NCI-H1048 (cell line): ENCODE measurements at places on chromosomes 12 and 14.

DNA sequence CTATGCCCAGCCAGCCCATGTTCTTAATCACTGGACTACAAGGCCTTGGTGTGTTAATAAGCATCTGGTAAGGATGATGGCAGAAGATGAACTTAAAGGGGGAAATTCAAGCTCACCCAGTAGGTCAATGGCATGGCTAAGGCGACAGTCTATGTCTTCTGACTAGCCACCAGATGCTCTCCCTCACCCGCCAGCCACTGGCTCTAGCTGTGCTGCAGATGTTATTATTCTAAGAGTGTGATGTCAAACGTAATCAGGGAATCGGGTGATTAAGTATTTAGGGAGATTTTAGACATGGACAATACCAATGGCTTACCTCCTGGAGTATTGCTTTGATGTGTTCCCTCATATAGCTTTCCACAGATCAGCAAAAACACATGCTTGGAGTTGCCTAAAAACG is 39.2 kb upstream of the MAX start:
- DNase-seq, result no peak

DNA sequence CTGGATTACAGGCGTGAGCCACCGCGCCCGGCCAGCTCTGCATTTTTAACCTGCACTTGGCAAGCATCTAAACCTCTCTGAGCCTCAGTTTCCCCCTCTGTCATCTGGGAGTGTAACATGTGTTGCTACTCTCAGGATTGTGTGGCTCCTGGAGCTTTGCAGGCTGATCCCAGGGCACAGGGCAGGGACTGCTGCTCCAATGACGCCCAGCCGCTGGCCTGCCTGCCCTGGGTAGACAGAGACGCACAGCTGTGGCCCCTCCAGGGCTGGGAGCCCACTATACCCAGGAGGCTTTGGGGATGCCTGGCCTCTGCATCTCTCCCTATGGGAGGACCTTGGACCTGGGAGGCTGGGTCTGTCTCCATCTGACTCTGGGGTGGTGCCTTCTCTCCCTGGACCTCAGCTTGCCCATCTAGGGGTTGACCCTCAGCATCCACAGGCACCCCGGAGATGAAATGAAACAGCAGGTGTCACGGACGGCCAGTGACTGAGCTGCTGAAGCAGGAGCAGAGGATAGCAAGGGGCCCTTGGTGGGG is 13.7 kb downstream of the ARL6IP4 start:
- no peak for DNase-seq

- DNase-seq, result no peak
Observed at GRCh38 chr14:20714593-20715250, 26.2 kb downstream of the ANG start.

DNA sequence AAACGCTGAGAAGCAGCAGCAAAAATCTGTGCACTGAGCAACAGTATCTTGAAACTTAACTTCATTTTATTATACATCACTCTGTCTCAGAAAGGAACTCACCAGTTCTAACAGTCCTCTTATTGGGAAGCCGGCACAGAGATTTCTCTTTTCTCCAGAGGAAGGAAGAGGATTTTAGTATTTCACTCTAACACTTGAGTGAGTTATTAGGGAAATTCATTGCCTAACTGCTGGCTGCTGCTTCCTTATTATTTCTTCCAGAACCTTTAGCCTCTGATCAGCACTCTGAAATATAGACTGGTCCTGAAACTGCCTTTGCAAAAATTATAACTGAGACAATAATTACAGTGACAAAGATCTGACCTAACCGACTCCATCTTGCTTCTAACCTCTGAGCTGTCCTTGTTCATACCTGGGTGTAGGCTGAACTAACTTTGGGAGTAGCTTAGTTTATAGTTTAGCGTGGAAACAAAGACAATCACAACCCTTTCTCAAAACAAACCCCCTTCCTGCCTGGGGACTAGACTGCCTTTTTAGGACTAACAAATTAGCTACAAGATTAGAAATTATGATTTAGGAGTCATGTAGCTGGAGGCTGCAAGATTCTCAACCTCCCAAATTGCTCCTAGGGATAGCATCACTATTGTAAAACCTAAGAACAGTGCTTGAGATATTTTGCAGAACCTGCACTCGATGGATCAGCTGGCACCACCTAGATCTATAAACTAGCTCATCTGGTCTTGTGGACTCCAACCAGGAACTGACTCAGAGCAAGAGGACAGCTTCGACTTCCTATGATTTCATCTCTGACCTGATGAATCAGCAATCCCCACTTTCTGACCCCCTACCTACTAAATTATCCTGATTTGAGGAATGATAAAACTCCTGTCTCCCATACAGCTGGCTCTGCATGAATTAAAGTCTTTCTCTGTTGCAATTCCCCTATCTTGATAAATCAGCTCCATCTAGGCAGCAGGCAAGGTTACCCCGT is 117.5 kb downstream of the DYRK2 start:
- DNase-seq, result no peak

- DNase-seq, result no peak
Observed at GRCh38 chr12:27052176-27052575, 29.8 kb downstream of the MED21 start.

DNA sequence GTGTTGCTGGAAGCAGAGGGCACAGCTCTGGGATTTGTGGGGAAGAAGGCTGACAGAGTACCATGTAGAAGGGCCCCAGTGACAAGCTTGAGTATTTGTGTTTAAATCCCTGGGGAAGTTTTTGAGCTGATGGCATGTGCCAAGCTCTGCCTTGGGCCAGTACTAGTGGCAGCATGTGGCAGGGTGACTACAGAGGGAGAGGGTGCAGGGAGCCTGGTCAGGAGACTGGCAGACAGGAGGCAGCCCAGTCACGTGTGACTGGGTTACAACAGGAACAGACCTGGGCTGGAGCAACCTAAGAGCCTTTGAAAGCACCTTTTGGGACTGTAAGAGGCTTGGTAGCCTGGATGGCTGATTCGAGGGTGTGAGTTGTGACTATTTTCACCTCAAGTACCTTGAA is 112.1 kb downstream of the TSPAN9 start:
- DNase-seq, result no peak

DNA sequence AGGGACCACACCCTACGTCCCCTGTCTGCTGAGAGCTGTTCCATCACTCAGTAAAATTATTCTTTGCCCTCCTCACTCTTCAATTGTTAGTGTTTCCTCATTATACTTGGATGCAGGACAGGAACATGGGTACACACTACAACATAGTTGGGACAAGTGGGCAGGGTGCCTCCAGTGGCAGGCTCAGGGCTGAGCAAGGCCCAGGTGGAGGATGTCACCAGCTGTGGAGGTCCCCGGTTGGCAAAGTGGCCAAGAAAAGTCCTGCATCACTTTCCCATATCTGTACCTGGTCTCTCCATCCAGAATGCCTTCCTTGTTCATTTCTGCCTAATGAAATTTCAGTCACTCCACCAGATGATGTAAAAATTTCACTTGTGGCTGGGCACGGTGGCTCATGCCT is 72.7 kb upstream of the PPP4R3A start:
- no peak for DNase-seq

GRCh38 chr12:21815306-21816062 is 41.0 kb upstream of the KCNJ8 start:
- DNase-seq, result no peak

DNA sequence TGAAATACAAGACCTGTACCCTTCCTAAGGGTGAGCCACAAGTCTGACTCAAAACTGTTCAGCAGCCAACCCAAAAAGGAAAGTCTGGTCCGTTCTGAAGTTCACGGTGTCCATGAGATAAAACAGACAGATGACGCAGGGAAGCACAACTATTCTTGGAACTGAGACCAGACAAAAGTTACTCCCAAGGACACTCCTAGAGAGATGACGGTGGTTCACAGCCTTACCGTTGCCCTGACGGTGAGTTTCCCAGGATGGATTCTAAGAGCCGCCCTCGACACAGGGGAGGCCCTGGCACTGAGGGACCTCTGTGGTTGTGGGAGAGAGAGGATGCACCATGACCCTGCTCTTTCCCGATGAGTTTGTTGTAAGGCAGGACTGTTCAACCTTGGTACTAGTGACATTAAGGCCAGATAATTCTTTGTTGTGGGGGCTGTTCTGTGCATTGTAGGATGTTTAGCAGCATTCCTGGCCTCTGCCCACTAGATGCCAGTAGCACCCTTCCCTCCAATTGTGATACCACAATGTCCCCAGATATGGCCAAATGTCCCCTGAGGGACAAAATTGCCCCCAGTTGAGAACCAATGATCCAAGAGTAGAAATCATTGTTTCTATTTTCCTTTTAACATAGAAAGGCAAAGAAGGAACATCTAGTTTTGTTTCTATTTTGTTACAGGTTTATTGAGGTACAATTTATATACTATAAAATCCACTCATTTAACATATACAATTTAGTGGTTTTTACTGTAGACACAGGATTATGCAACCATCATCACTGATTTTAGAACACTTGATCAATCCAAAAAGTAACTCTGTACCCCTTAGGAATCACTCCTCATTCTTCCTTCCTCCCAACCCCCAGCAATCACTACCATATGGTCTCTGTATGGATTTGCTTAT is 23.0 kb downstream of the OR10P1 start:
- no peak for DNase-seq

- DNase-seq, result no peak
Observed at GRCh38 chr14:100885196-100885595, 18.3 kb downstream of the RTL1 start.

- no peak for DNase-seq
Observed at GRCh38 chr14:22898302-22899090, 15.5 kb downstream of the REM2 start.

DNA sequence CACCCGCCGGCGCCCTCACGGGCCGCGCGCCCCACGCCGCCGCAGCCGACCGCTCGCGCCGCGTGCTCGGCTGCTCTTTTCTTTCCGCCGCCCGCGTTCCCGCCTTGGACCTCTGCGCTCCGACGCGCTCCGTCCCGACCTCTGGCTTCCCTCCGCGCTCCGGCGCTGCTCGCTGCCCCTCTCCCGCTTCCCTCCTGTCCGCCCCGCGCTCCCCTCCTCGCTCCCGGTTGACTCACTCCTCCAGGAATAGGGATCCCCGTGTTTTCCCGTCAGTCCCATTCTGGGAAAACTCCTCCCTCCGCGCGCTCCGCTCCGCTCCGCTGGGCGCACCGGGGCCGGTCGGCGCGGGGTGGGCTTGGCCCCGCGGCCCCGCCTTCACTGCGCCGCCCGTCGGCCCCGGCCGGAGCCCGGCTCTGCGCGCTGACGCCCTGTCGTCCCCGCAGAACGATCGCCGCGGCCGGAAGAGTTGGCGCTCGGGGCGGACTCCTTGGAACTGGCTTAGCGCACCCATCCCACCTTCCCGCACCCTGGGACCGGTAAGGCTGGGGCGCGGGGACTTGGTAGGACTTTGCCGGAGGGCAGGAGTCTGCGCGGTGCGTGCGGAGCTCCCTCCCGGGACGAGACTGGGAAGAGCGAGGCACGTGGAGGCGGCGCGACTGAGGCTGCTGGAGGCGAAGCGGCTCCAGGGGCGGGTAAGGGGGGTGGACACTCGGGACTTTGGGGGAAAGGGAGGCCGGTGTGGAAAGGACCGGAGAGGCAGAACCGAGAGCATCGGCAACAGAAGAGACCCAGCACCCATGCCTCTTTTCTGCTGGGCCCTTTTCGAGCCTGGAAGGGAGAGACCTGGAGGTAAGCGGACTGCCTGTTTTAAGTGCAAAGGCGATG is 550 bp downstream of the TEAD4 start:
- no peak for DNase-seq

DNA sequence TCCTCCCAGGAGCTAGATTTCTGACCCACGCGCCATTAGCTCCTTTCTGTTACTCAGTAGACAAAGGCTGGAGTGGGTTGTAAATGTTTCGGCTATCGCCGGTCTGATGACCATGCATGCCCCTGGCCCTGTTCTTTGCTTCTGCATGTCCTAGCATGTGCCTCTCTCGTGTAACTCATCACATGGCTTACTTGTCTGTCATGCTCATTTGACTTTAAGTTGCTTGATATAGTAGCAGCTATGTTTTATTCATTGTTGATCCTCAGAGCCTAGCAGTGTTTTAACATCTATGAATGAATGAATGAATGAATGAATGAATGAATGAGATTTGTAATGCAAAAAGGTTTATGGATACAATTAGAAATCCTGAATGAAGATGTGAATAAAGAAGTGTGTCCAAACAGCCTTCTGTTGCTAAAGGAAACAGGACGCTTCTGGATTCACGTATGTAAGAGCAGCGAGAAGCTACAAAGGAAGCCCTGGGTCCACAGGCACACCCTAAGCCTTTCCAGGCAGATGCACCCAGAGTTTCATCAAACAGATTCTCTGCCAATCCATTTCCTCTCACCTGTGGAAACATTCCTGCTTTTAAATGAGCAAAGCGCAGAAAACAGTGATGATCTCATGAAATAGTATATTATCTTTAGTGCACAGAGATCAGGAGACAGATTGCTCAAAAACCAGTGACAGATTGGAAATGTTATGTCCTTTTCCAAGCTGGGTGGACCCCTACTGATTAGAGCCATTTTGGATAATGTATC is 3.4 kb downstream of the GSG1 start:
- DNase-seq, result no peak

- no peak for DNase-seq
Observed at GRCh38 chr12:122201381-122201780, 2.1 kb upstream of the B3GNT4 start.

- no peak for DNase-seq
Observed at GRCh38 chr12:80937391-80938238, at the start of gene LIN7A. LIN7A (minus strand) TSS chr12:80937934; CDS start chr12:80937722, 212 bp downstream.

DNA sequence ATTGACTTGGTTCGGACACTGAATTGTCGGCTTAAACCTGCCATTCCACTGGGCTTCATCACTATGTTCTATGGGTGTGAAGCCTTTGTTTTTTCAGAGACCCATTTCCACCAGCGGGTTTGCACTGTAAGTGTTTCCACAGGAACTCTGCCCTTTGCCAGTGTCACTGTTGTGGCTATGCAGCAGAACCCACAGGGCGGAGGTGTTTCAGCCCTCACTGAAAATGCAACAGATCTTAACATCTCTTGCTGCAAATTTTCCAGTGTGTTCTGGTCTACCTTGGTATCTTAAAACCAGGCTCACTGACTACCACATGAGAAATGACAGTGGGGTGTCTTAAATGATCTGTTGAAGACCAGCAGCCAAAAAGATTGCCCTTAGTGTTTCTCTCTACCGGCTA is 21.1 kb downstream of the PRKCH start:
- DNase-seq, result no peak

GRCh38 chr12:94057262-94058151 is 90.9 kb upstream of the PLXNC1 start:
- no peak for DNase-seq

DNA sequence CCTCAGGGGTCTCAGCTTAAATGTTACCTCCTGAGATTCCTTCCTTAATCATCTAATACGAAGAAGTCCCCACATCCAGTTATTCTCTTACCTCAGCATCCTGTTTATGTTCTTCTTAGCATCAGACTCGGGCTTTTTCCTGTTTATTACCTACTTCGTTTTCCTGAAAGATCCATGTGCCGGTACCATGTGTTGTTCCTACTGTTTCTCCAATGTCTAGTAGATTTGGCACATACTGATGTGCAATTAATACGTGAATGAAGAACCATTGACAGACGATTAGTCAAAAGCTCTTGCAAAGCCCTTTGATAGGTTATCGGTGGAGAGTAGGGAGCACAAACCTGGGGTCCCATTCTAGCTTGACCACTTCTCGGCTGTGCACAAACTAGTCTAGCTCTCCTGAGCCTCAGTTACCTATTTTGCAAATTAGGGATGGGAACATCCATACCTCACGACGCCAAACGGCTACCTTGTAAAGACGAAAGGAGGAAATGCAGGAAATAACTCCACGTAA is 735 bp upstream of the MAPKAPK5 start:
- DNase-seq, result no peak

- no peak for DNase-seq
Observed at GRCh38 chr12:121494093-121494787, 86.6 kb downstream of the KDM2B start.

- no peak for DNase-seq
Observed at GRCh38 chr12:130969223-130969622, 15.5 kb downstream of the ADGRD1 start.
